Smooth muscle cell of the brain vasculature (primary cell): ENCODE measurements at places on chromosomes 3 and 15.

DNA sequence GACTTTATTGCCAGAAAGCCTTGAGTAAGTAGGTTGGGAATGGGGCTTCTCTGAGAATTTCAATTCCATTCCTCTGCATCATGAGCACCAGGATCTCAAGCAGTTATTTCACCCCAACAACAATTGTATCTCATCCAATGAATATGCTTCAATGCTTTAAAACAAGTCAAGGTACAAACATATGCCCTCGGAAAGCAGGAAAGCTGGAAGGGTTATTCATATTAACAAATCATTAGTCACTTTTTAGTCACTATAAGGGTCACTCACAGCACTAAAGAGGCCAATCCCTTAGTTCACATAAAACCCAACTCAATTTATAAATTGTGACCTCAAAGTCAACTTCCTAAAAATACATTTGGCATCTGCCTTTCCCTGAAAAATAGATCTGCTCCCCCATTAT, 16.2 kb downstream of the MB21D2 start:
- DNase-seq: no peak

DNA sequence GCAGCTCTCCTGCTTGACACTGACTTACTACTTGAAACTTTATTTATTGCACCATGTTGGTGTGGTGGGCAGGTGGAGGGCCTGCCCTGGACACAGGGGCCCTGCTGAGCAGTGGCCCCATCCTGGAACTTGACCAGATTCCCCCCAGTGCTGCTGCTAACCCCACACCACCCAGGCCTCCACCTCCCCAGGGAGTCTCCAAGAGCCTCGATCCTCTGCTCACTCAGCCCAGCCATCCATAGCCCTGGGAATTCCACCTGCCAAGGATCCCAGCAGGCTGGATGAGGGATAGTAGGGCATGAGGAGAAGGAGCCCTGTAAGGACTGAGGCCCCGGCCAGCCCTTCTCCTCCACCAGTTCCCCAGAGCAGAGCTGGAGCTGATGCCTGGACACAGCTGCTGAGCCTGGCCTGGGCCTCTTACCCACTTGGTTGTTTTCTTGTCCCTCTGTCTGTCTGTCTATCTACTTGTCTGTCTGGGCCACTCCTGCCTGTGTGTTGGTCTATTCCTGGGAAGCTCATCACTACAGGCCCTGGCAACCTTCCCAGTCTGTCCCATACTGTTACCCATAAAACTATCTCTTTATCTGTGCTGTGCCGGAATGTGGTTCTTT, 2.8 kb downstream of the CHAC1 start:
- no peak for DNase-seq

DNA sequence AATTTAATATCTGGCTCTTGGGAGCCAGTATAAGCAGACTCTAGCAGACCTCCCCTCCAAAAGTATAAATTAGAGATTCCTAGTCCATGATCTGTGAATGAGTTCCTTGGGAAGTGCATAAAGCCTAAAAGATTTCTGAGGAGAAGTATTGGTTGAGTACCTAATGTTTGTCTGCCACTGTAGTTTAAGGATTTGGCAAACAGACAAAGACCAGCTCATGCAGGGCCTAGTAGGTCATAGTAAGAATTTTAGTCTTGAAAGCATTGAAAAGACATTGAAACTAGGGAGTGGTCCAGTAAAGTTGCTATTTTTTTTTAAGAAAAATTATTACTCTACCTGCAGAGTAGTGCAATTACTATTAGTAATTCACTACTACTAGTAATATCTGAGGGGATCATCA, 67.5 kb downstream of the SPRED1 start:
- no peak for DNase-seq

GRCh38 chr3:169148448-169149348, 514.8 kb downstream of the MECOM start:
- no peak for DNase-seq

GRCh38 chr15:45664451-45664850, 29.6 kb downstream of the SQOR start:
- no peak for DNase-seq

DNA sequence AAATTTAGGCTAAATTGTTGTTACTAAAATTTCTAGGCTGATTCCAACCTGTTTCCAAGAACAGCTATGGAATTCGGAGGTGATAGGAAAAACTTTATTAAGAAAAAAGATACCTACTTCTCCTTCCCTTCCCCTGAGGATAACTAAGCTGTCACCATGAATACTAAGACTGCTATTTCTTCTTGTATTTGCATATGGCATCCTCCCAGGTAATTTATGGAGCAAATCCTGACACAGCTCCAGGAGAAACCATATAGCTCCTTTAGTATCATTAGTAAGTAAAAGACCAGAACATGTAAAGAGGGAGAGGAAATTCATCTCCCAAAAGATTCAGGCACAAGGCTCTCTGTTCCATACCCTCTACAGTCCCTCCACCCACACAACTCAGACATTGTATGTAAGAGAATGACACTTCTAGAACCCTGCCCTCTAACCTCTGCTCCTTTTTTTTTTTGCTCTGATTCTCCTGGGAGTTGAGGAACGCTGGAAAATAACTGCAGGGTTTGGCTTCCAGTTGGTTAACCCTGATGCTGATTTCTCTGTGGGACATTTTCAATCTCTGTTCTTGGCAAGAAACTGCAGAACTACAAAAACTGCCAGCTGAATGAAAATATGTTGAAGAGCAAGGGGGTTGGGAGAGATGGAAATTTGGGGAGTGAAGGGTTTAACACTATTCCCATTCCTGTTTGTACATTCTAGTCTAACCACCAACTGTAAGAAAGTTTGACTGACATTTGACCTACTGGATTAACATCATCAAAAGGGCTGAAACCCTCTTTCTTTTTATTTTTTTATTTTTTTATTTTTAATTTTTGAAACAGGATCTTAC, 14.2 kb upstream of the MAGI1 start:
- no peak for DNase-seq

- no peak for DNase-seq
These were observed 30.5 kb downstream of the RFTN1 start for GRCh38 chr3:16482770-16483531.

DNA sequence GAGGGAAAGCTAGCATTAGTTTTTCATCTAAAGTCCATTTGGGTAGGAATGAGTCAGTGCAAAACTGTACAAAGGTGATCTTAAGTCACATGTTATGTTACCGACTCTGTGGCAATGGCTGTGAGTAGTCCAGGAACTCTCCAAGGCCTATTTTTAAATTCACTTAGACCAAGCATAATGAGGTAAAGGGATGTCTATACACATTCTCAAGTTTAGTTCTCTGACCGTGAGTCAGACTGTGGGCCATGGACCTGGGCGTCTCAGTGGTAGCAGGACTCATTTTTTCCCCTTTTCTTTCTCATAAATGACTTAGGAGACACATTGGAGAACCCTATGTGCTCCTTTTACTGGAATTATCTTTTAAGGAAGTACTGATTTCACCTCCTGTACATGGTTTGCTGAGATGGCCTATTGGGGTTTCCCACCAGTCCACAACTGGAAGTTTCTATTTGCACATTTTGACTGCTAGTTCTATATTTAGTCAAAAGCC, 488.7 kb upstream of the TPRG1 start:
- peak; percentile 36 for DNase-seq

- DNase-seq: no peak
These were observed 451.0 kb downstream of the MFSD1 start for GRCh38 chr3:159252772-159253384.

- DNase-seq: no peak
These were observed 468.4 kb downstream of the C3orf38 start for GRCh38 chr3:88618021-88618645.

GRCh38 chr3:124113485-124113884, 121.6 kb upstream of the ROPN1 start:
- DNase-seq: no peak

GRCh38 chr15:69958496-69959084, 139.1 kb downstream of the TLE3 start:
- DNase-seq: no peak

DNA sequence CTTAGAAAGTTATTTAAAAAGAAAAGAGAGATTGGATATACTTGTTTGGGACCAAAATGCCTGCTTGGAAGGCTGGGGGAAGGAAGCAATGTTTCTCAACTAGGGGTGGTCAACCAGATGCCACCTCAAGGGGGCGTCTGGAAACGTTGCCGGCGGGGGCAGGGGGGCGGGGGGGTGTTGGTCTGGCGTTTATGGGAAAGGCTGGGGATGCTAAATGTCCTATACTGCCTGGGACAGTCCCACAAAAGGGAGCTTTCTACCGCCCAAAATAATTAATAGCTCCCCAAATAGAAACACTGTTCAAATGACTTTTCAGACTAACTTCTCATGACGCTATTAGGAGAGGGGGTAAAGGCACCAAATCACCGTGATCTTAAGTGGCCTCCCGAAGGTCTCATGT, 2.2 kb downstream of the POLG start:
- no peak for DNase-seq

- DNase-seq: no peak
These were observed 307.3 kb downstream of the ZIC4 start for GRCh38 chr3:147099076-147099475.

DNA sequence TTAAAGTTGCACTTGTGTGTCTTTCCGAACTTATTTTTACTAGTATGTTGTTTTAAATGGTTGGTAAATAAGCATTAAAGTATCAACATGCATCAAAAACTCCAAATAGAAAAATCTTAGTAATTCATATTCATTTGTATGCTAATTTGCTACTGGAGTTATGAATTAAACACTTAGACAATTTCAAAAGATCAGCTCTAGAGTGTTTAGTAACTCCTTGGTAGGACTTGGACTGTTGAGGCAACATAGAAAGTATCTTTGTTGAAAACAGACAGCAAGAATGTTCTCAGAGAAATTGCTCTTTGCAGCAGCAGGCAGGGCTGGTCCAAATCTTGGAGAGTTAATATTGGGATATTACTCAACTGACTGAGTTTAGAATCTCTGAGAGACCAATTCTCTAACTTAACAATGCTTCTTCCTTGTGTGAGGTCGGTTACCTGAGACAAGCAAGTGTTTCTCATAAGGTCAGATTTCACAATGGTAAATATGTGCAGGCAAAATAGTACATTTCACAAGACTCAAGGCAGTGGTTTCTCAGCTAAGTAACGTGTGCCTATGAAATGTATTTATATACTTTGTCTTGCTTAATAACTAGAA, 147.8 kb upstream of the IL12A start:
- DNase-seq: no peak

GRCh38 chr3:54225841-54226528, 103.6 kb downstream of the CACNA2D3 start:
- DNase-seq: no peak

GRCh38 chr15:27587810-27588209, 511.3 kb downstream of the OCA2 start:
- no peak for DNase-seq

GRCh38 chr3:194908972-194909371, 223.3 kb downstream of the FAM43A start:
- no peak for DNase-seq

GRCh38 chr3:71454512-71455403, 128.8 kb downstream of the FOXP1 start:
- DNase-seq: no peak

- no peak for DNase-seq
These were observed 54.0 kb downstream of the FAM43A start for GRCh38 chr3:194739498-194740284.

DNA sequence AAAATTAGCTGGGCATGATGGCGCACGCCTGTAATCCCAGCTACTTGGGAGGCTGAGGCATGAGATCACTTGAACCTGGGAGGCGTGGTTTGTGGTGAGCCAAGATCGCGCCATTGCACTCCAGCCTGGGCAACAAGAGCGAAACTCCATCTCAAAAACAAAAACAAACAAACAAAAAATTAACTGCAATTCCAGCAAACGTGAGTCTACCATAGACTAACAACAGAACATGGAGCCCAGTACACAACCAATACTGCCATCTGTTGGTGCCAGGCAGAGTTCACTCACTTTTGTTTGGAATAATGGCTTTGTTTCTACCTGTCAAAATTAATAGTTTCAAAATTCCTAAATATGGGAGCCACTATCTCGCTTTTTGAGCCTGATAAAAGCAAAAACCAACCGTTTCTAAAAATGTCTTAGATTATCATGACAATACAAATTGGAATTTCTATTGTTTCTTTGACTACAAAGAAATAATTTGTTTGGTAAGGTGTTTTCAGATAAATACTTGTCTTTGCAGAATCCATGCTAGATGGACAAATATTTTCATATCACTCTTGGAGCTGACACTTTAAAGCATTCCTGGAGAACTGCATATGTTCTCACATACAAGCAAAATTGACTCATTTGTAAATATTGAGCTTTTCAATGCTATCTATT, 45.0 kb downstream of the GPR176 start:
- DNase-seq: no peak

DNA sequence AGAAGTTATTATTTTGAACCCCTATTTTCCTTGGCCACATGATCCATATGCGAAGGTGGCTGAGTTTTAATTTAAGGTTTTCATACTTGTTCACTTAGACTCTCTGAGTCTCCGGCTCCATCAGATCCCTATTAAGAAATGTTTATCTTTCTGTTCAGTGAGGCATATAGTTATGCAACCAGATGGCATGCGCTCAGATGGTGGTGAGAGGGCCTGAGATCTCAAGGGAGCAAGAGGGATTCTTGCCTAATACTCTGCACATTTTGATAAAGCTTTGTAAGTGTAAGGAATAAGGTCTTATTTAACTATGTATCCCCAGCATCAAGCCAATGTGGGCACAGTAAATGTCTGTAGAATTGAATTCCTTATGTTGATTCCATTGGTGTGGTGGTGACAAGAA, 78.9 kb upstream of the DPH6 start:
- DNase-seq: peak; percentile 50

GRCh38 chr3:11591391-11592282, 52.1 kb downstream of the VGLL4 start:
- DNase-seq: no peak

DNA sequence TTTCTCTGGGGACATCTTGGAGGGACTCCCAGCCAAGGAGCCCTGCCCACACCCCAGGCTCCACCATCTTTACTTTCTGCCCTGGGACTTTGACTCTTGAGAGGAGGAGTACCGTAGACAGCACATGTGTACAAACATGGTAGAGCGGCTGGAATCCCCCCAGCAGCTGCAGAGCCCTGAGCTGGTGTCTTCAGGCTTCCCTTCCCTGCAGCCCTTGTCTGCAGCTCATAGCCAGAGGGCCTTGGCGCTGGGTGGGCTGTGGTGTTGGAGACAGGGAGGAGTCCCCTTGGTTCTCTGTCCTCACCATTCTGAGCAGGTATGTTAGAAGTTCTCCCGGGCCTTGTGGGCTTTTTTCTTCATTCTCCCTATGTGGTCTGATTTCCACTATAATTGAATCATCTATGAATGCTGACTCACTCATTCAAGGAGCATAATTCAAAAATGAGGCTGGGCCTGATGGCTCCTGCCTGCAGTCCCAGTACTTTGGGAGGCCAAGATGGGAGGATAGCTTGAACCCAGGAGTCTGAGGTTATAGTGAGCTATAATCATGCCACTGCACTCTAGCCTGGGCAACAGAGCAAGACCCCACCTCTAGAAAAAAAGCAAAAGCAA, 97.8 kb upstream of the MEF2A start:
- DNase-seq: no peak
